ENCODE measurements at places on chromosomes 13 and 19.

DNA sequence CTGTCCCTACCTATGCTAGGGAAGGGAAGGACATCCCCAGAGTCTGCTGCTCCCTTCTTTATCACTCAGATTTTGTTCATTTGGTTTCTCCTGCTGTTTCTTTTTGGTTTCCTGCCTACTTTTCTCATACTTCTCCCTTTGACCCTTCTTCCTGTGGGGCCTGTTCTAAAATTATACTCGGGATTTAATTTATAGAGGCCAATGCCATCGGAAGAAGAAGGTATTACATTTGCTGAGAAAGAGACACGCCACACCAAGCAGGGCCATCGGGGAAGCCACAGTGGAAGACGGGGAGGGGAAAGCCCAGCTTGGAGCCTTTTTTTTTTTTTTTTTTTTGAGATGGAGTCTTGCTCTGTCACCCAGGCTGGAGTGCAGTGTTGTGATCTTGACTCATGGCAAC lies 46.8 kb upstream of the FARP1 start:
- no peak for DNase-seq

- no peak for DNase-seq
These were observed 21.2 kb upstream of the MCF2L start for GRCh38 chr13:112947796-112948195.

GRCh38 chr13:59493436-59493965 lies 670.2 kb downstream of the DIAPH3 start:
- no peak for DNase-seq

DNA sequence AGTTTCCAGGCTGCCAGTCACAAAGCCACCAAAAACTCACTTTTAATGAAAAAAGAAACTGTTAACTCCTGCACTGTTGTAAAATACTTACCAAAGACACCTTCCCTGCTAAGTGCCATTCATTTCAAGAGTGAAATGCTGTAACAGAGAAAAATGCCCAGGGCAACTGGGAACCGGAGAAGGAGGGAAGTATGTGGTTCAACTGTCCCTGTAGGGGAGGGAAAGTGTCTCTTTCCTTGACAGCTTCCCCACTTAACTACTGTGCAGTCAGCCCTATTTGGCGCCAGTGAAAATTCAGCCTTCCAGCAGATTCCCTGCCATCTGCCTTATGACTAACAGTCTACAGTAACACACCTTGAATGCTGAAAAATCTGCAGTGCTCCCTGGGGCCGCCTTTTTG lies 789.0 kb downstream of the DIAPH3 start:
- DNase-seq = peak; percentile 50

GRCh38 chr13:100508996-100509395 lies 79.6 kb downstream of the GGACT start:
- no peak for DNase-seq

- DNase-seq = peak; percentile 51
These were observed 5.8 kb upstream of the TLE2 start for GRCh38 chr19:3034656-3035541.

- no peak for DNase-seq
These were observed 7.5 kb upstream of the TPM4 start for GRCh38 chr19:16068696-16069259.

GRCh38 chr13:20057963-20058362 lies 99.4 kb downstream of the ZMYM2 start:
- no peak for DNase-seq

DNA sequence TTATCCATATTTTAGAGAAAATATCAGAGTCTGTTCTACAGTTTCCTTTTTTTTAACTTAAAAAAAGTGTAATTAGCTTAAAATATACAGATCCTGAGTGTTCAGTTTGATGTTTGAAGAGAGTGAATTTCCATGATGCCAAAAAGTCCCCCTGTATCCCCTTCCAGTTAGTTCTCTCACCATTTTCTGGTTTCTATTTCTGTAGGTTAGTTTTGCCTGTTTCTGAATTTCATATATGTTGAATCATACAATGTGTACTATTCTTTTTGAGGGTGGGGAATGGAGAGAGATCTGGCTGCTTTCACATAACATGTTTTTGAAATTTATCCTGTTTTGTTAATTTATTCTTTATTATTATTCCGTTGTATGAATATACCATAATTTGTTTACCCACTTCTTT lies 95.9 kb downstream of the PDS5B start:
- no peak for DNase-seq

- no peak for DNase-seq
These were observed 45.3 kb downstream of the CERS4 start for GRCh38 chr19:8254286-8255001.

GRCh38 chr13:79543883-79544282 lies 62.9 kb downstream of the NDFIP2 start:
- DNase-seq = no peak

GRCh38 chr19:3146677-3147100 lies 10.9 kb downstream of the GNA15 start:
- no peak for DNase-seq

DNA sequence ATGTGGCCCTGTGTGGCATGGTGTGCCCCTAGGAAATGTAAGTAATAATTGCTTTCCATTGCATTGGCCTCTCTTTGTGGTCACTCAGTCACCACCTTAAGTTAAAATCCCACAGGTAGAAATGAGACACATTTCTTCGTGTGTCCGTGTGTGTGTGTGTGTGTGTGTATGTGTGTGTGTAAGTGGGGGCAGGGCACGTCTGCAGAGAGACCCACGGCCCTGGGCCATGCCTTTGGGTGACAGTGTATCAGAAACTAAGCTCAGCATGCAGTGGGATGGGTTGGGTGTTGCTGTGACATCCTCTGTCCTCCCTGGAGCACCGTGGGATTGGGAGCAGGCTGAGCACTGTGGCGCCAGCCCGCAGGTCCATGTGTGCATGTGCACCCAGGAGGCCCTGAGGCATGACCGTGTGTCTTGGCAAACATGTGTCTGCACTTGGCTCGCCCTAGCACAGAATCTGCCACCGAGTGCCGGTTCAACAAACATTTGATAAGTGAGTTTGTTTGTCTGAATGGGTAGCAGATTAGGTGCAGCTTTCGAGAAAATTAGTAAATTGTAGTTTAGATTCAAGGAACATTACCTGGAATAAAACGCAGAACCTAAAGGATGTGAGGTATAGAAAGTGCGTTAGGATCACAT lies 91.8 kb downstream of the WTIP start:
- DNase-seq = no peak

DNA sequence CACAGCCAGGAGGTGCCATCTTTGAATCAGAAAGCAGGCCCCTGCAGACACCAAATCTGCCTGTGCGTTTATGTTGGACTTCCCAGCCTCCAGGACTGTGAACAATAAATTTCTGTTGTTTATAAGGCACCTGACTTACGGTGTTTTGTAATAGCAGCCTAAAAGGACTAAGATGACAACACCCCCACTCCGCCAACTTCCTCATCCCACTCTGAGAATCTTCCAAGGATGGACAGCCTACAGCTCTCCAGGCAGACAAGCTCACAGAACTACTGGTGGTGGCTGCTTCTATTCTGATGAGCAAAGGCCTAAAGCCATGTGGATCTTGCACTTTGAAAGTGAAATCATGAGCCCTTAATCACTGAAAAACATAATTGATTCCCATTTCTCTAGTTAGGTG lies 449.2 kb downstream of the TSHZ3 start:
- DNase-seq = no peak

- DNase-seq = no peak
These were observed 33.9 kb upstream of the LATS2 start for GRCh38 chr13:21095311-21095710.

DNA sequence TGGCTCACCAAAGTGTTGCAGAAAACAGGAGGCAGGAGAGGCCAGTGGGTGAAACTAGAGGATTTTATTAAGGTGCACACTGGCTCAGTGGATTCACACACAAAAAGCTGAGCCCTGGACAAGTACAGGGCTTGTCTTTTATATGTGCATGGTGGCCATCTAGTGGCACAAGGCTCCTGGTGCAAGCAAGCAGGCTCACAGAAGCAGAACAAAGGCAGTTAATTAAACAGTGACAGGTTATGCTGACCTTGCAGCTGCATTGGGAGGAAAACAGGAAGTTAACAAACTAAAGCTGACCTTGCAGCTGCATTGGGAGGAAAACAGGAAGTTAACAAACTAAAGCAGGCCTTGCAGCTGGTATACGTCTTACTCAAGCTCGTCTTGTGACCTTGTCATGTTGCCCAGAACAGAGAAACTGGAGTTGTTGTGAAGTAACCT lies 65.3 kb upstream of the ZNF681 start:
- DNase-seq = peak; percentile 35

- no peak for DNase-seq
These were observed 125.3 kb downstream of the TM9SF2 start for GRCh38 chr13:99626461-99627082.

GRCh38 chr19:7004313-7004931 lies 16.8 kb downstream of the MBD3L2B start:
- peak; percentile 47 for DNase-seq

DNA sequence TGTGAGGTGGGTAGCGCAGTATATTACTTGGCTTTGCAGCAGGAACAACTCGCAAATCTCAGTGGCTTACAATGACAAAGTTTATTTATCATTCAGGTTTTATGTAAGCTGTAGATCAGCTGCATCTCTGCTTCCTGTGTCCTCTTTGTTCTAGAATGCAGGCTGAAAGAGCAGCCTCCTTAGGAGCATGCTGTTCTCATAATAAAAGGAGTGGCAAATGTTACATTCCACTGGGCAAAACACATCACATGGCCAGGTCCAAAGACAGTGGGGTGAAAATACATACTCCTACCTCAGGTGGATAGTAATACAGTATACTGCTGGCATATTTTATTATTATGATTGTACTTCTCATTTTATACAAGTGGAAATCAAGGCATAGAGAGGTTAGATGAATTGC lies 1.2 kb upstream of the CSNK1A1L start:
- DNase-seq = no peak

DNA sequence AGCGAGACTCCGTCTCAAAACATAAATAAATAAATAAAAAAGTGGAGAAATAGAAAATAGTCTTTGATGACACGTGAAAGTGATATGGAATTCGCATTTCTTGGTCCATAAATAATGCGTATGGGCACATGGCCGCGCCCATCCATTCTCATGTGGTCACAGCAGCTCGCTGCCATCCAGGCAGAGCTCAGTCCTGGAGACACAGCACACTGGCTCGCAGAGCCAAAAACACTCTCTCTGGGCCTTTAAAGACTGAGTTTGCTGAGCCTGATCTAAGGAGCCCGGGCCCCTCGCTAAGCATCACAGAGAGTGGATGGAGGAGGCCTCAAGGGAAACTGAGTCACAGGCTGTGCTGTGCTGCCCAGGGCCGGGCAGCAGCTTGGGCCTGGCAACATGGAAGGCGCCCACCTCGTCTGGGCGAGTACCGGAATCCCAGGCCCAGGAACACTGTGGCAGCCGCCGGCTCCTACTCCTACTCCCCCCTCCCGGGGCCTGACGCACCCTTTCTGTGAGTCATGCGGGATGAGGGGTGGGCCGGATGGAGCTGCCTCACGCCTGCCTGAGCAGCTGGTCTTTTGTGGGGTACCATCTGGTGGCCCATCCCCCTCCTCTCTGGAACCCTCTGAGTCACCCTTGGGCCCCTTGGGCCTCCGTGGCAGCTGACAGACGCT lies 28.9 kb upstream of the CACTIN start:
- DNase-seq = no peak

DNA sequence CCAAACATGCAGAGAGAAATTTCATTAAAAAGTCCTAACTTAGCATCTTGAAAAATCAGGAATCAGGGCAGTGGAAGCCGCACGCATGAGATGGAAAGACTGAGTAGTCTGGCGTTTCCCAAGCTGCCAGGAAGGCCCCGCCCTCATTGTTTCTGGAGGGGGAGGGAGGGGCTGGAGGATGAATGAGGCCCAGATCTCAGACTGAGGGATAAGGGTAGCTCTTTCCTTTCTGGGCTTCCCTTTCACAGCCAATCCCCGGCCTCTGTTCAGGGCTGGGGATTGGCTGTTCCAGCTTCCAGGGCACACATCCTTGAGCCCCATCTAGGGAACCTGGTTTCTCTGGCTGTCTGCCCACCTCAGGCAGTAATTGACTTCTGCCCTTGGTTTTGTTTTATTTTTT lies 7.3 kb downstream of the C19orf53 start:
- no peak for DNase-seq

DNA sequence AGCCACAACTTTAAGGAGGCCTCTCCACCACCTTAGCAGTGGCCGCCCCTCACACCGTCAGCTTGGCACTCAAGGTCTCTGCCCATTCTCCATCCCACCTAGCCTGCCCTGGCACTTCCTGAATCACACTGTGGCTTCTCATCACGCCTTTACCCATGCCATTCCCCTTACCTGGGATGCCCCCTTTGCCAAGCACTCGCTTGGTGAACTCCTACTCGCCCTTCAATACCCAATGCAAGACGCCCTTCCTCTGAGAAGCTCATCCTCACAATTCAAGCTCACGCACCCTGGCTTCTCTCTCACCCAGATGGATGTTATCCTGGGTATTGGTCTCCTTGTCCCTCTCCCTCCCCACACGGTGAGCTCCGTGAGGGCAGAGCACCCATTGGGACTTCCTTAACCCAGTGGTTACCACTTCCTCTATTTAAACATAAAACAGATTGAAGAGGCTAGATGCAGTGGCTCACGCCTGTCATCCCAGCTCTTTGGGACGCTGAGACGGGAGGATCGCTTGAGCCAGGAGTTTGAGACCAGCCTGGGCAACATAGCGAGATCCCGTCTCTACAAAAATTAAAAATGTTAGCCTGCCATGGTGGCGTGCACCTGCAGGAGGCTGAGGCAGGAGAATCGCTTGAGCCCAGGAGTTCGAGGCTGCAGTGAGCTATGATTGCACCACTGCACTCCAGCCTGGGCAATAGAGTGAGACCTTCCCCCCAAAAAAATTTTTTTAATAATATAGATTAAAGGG lies 12.6 kb upstream of the SHD start:
- no peak for DNase-seq

DNA sequence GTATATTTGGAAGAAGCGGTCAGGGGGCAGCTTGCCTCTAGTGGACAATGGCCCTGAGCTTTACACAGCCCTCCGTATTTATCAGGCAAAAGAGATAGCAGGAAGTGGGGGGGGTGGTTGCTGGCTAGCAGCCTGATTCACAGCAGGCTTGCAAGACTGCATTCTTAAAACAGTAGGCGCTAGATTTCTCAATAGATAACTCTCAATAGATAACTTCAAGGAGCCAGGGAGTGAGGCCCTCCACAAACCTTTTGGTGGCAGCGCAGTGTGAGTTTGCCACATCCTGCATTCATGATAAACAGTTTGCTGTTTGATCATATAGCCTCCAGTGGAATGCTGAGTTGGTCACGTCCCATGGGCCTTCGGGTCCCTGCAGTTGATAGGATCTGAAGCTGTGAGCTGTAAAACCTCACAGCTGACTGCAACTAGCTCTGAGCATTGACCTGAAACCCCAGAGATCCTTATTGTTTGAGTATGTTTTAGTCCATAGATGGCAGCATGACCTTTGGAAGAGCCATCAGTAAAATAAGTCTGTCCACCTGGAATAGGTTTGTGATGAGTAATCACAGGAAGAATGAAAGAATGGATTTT lies 12.2 kb downstream of the FPR3 start:
- DNase-seq = no peak

GRCh38 chr19:44005973-44006372 lies 3.2 kb downstream of the ZNF230 start:
- DNase-seq = no peak

Measured in GDM1 (cell line).